ENCODE measurements at places on chromosomes 11 and 22.

DNA sequence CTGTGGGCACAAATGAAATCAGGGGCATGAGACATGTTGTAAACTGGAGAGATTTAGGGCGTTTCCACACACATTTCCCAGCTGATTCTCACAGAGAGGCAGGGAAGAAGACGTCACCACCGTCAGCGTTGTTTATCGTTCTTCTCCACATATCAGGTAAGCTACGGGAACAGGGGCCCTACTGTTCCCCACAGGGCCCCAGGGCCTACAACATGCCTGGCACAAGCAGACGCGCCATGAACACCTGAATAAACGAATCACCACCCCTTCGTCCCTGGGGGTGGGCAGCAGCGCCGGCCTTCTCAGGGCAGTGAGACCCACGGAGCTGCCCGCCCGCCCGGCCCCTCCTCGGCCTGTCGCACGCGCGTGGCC lies 342 bp downstream of the EFCAB6 start:
- no peak for DNase-seq

- no peak for DNase-seq
These were observed 9.0 kb upstream of the USP28 start for GRCh38 chr11:113884361-113884836.

GRCh38 chr11:120869516-120870011 lies 154.3 kb upstream of the TBCEL start:
- DNase-seq: no peak

GRCh38 chr22:20748731-20749428 lies 25.0 kb upstream of the SERPIND1 start:
- no peak for DNase-seq

DNA sequence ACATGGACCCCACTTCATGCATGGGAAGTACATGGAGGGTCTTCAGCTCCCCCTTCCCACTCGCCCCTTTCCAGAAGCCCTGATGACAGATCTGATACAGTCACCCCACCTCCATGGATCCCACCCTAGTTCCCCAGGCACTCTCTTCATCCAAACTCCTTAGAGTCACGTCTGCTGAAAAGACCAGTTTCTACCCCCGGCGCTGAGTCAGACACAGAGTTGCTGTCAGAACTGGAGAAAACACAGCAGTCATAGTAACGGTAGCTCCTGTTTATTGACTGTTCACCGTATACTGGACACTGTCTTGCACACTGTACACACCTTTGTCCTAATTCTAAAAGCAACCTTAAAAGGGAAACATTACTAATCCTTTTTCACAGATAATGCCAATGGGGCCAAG lies 29.1 kb downstream of the DRD2 start:
- no peak for DNase-seq

DNA sequence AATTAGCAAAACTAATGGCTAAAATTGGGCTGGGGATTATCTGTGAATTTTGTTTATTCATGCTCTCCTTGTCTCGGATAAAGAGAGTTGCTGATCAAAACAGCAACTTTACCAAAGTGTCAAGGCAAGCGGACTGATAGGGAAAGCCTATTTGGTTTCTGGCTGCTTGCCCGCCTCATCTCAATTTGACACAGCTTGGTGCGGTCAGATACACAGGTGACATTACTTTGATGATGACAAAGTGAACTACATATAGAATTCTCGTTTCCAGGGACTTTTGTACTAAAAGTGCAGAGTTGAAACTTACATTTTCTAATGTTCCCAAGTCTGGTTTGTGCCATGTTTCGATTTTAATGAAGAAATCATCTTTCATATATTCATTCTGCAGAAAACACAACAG lies 22.8 kb downstream of the PITPNB start:
- no peak for DNase-seq

DNA sequence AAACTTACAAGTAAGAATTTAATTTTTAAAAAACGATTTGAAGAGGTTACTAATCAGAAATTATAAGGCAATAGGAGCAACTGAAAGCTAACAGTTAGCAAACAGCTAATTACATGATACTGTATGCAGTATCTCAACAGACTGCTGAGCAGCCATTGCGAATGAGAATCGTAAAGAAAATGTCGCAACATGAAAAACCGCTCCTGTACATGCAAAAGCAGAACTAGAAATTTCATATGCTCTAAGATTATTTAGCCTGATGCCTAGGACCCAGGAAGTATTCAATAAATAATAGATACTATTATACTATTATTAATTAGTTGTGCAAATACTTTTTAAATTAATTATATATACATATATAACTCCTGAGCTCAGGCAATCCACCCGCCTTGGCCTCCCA lies 48.7 kb upstream of the EP300 start:
- no peak for DNase-seq

DNA sequence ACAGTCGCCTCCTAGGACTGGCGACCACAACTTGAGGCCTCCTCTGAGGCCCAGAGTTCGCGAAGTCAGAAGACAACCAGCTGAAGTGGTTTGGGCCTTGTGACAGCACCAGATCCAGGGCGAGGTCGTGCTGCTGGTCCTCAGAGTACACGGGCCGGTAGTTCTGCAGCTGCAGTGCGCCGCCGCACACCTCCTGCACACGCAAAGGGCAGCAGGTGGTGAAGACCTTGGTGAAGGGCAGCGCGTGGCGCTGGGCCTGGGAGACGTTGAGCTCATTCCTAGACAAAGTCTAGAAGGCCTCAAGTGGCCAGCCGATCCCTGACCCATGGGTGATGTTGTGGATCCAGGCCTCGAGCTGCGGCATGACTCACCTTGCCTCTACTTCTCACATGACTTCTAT lies 18.2 kb downstream of the CD3E start:
- DNase-seq: no peak

GRCh38 chr22:50641696-50642607 lies 14.0 kb upstream of the ARSA start:
- DNase-seq: peak; percentile 54

DNA sequence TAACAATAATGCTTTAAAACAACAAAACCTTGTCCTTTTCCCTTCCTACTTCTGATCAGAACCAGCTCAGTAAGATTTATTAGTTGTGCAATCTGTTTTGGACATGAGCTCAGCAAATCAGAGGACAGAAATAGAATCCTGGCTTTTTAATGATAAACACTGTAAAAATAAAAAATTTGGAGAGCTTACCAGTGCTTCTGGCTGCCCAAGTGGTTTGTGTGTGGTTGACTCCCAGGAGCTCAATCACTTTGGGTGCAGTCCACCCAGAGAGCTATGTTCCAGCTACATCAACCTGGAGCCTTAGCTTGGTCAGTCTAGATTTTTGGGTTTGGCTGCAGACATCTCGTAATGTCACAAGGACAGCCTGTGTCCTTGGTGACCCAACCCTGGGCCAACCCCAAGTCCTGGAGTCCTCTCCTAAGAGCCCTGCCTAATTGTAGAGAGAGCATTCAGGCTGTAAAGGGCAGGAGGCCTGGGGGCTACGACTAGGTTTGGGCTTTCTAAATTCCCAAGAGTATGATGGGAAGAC lies 28.5 kb downstream of the CD44 start:
- DNase-seq: no peak

DNA sequence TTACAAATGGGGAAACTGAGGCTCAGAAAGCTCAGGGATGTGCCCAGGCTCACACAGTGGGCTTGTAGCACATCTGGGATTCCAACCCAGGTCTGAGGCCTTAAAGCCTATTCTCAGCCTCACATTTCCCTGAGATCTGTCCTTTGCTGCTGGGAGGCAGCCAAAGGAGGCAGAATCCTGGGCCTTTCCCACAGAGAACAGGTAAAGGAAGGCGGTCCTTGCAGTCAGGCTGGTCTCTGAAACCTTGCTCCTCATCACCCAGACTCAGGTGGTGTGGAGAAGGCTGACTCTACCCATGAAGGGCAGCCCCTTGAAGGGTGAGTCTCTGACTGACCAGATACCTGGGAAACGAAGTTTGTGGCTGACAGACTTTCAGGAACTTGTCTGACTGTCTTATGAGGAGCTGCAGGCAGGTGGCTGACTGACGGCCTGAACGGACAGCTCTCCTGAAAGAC lies 7.8 kb downstream of the SLCO2B1 start:
- no peak for DNase-seq

GRCh38 chr11:96156379-96156722 lies 186.6 kb downstream of the MAML2 start:
- DNase-seq: no peak

DNA sequence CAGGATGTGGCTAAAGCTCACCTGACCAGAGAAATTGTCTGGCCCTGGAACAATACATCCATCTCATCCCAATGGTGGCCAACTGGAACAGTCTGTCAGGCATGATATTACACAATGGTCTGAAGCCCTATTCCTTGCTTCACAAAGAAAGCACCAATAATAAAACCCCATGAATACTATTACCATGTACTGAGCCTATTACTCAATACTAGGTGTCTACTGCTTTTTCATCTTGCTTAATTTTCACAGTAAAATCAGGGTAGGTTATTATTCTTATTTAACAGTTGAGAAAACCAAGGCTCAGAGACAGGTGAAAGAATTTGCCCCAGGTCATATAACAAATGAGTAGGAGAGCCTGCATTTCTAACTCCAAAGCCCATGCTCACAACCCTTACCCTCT lies 68.9 kb upstream of the CAPRIN1 start:
- DNase-seq: no peak

GRCh38 chr11:44627911-44628729 lies 62.7 kb downstream of the CD82 start:
- no peak for DNase-seq

GRCh38 chr22:32753591-32753990 lies 47.9 kb upstream of the TIMP3 start:
- DNase-seq: no peak

GRCh38 chr11:122343210-122343609 lies 227.2 kb upstream of the BLID start:
- no peak for DNase-seq

DNA sequence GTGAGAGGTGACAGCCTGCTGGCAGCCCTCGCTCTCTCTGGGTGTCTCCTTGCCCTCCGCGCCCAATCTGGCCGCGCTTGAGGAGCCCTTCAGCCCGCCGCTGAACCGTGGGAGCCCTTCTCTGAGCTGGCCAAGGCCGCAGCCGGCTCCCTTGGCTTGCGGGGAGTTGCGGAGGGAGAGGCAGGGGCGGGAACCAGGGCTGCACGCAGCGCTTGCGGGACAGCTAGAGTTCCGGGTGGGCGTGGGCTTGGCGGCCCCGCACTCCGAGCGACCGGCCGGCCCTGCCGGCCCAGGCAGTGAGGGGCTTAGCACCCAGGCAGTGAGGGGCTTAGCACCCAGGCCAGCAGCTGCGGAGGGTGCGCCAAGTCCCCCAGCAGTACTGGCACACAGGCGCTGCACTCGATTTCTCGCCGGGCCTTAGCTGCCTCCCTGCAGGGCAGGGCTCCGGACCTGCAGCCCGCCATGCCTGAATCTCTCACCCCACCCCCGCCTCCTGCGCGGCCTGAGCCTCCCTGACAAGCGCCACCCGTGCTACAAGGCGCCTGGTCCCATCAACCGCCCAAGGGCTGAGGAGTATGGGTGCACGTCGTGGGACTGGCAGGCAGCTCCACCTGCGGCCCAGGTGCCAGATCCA lies 1526.1 kb downstream of the FAM181B start:
- no peak for DNase-seq

GRCh38 chr11:29187215-29187614 lies 829.6 kb downstream of the KCNA4 start:
- no peak for DNase-seq

GRCh38 chr11:119983240-119983732 lies 154.6 kb downstream of the TRIM29 start:
- no peak for DNase-seq

GRCh38 chr11:104106136-104106754 lies 57.7 kb downstream of the PDGFD start:
- DNase-seq: no peak

DNA sequence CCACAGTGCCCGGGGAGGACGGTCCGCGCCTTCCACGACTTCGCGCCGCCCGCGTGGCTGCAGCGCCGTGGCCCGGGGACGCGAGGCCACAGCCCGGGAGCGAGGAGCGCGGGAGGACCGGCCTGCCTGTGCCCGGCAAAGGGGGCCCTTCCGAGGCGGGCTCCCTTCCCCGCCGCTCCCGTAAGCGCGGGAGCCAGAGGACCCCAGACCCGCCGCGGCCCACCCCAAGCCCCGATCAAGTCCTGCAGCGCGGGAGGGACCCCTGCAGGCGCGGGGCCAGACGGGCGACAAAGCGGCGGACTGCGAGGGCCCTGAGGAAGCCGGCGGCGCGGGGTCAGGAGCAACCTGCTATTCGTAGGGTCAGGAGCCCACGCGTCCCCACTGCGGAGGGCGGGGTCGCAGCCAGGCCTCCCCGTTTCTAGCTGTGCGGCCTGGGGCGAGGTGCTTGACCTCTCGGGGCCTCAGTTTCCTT lies 110.3 kb downstream of the WNT7B start:
- DNase-seq: no peak

DNA sequence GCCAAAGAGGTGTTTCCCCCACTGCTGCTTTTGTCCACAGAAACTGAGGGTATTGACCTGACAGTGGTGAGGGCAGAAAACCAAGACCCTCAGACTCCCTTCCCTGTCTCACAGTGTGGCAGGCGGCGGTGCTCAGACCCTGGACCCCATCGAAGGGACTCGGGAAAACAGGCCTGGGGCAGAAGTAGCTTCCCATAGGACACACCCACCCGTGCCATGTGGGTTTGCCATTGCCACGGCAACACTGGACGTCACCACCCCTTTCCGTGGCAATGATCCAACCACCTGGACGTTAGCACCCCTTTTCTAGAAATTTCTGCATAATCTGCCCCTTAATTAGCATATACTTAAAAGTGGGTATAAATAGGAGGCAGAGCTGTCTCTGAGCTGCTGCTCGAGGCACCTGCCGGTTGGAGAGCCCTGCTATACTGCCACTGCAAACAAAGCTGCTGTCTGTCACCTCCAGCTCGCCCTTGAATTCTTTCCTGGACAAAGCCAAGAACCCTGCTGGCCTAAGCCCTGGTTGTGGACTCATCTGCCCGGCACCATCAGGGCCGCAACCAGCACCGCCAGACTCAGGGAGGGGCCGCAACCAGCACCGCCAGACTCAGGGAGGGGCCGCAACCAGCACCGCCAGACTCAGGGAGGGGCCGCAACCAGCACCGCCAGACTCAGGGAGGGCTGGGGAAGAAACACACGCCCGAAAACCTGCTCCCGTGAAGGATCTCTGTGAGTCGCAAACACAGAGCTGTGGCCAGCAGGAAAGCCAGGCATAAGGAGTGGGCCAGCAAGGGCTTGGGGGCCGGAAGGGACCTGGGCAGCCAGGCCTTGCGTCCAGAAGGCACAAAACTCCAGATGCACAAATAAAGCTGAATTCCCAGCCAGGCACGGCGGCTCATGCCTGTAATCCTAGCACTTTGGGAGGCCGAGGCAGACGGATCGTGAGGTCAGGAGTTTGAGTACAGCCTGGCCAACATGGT lies 10.4 kb downstream of the MLC1 start:
- DNase-seq: no peak

DNA sequence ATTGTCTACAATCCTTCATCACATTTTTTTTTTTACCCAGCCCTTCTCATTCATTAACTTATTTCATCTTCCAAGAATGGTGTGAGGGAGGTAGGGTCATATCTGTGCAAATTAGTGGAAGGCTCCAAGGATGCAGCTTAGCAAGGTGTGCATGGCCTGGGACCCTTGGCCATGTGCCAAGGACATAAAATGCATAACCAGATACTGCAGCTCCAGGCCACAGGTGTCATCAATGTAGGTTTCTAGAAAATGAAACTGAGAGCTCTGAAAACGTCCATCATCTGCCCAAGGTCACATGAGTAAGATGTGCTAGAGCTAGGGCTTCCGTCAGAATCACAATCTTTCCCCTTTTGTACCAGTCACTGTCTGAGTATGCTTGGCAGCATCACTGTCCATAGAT lies 29.8 kb downstream of the ANKK1 start:
- no peak for DNase-seq

GRCh38 chr22:25134028-25134427 lies 65.6 kb upstream of the CRYBB3 start:
- no peak for DNase-seq

All from iPS DF 6.9 (cell line).